Activated CD4-positive, alpha-beta T cell treated with anti-CD3 and anti-CD28 coated beads, Interleukin-2, amount 50 U/mL, for 48 hours (primary cell): ENCODE measurements at places on chromosomes 3 and 15.

GRCh38 chr3:49634736-49635135 lies 39.4 kb upstream of the APEH start:
- no peak for DNase-seq

DNA sequence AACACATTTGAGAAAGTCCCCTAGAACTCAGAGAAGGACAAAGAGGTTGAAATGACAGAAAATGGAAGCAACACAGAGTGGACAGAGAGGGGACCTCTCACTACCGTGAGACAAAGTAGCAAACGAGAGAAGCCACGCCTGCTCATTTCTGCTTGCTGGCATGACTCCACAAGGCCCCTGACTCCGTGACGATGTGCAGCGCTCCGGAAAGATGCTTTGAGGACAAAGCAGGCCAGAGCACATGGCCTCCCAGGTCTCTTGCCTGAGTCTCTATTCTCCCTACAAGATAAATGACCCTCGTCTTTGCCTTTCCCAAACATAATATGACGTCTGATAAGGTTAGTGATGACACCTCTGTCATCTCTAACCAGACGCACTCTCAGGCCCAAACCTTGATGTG lies 63.8 kb upstream of the CTSH start:
- DNase-seq, result no peak

DNA sequence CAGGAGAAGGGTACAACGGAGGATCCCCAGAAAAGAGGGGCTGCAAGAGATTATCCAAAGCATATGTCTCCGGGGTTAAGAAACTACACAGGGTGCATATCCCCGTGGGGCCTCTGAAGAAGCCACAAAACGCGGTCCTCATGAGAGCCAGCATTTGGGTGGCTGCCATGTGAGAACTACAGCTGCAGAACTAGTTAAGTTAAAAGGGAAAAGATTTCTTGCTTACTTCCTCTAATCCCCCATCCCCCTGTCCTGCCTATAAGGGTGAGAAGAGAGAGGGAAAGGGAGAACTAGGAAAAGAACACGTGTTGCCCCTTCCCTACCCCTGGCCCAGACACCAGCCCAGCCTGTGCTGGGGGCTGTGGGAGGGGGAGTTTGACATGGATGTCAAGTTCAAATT lies 70.4 kb upstream of the PCSK6 start:
- DNase-seq, result no peak

DNA sequence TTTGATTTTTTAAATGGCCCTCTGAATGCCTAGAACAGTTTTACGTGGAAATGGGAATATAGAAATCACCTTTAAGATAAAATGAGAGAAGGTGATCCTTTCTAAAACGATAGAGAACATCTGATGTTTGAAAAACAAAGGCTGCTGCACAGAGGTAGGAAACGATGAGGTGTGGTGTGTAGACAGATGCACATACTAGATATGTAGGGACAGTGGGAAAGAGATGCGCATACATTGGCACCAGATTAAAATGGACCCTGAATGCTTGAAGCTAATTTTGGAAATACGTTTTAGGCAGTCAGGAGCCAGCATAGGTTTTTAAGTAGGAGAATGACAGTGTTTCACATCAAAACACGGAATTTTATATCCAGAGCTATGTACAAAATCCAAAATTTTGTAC lies 29.0 kb downstream of the MAP6D1 start:
- no peak for DNase-seq

DNA sequence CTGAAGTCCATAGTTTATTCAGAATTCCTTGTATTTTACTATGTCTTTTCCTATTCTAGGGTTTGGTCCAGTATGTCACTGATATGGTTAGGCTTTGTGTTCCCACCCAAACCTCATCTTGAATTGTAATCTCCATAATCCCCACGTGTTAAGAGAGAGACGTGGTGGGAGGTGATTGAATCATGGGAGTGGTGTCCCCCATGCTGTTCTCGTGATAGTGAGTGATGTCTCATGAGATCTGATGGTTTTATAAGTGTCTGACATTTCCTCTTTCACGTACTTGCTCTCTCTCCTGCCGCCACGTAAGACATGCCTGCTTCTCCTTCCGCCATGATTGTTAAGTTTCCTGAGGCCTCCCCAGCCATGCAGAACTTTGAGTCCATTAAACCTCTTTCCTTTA lies 6.6 kb upstream of the TEX9 start:
- no peak for DNase-seq

- no peak for DNase-seq
Measured at GRCh38 chr3:152380043-152380442, 111.3 kb downstream of the MBNL1 start.

DNA sequence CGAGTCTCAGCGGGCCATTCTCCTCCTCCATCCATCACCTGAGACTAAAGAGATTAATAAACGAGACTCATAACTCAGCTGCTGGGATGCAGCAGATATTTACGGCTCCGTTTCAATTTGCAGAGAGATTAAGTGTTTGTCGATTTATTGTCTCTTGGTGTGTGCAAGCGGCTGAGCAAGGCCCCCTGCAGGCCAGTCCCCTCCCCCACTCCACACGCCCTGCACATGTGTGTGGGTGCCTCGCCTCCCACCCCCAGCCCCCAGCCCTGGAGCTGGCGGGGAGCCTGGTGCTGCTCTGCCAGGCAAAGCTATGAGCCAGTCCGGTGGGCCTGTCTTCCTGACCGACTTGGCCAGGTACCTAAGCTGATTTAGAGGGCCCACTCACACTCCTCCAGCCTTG lies 63.0 kb downstream of the CYP11A1 start:
- no peak for DNase-seq

GRCh38 chr3:98782824-98783500 lies 19.8 kb downstream of the ST3GAL6 start:
- DNase-seq, result no peak

DNA sequence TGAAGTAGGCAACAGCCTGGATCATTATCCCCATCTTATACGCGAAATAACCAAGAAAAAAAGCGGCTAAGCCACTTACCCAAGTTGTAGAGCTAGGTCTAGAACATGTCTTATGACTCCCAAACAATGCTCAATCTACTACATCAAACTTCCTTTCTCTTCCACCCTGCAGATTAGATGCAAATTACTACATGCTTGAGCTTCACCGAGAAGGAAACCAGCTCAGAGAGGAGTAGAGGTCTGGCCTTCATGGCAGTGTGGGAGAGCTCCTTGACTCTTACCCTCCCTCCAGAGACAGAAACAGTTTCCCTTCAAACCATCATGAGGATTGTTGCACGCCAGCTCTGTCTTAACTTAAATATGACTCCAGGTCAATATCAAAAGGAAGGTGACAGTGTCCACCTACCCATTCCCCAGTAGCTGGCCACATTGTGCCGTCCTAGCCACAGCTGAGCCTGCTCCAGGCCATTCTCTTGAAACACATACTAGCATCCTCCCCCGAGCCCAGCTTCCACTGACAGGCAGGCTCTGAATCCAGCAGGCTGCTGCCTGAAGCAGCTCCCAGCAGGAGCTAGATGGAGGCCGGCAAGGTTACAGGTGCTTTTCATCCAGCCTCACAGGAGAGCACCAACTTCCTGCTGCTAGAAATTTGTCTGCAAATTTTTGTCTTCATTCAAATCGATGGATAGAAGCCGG lies 56.8 kb downstream of the CPN2 start:
- DNase-seq, result no peak

DNA sequence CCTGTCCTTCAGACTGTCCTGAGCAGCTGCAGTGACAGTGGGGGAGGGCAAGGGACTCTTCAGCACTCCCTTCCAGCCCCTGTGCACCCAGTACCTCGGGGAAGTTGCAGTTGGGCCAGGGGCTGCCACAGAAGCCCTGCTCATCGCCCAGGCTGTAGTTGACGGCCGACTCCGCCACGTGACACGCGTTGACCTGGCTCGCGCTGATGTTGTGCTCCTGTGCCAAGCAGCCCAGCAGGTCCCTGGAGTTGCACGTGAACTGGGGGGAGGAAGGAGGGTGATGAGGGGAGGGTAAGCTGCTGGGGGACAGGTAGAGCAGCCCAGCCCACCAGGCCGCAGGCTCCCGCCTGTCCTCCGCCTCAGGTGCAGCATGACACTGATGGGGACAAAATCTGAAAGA lies 101.2 kb downstream of the SEC22A start:
- DNase-seq, result no peak

GRCh38 chr3:125651244-125651643 lies 55.9 kb upstream of the OSBPL11 start:
- DNase-seq, result no peak

- no peak for DNase-seq
Measured at GRCh38 chr3:127014536-127015281, 31.8 kb downstream of the PLXNA1 start.

DNA sequence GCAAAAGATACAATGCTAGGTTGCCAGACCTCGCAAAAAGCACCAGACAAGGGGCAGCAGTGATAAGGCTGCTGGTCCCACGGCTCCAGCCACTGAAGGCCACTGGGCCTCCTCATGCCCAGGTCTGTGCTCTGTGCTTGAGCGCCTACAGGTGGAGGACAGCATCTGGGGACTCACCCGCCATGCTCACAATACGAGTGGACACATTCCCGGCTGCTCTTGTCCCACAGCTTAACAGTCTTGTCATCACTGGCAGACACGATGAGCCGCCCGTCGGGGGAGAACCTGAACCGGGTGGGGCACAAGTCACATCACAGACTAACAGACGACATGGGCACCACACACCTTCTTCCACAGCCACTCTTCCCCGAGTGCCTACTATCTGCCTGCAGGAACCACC lies 7.4 kb downstream of the POC1A start:
- DNase-seq, result no peak

GRCh38 chr3:58521917-58522631 lies 14.9 kb downstream of the ACOX2 start:
- no peak for DNase-seq

DNA sequence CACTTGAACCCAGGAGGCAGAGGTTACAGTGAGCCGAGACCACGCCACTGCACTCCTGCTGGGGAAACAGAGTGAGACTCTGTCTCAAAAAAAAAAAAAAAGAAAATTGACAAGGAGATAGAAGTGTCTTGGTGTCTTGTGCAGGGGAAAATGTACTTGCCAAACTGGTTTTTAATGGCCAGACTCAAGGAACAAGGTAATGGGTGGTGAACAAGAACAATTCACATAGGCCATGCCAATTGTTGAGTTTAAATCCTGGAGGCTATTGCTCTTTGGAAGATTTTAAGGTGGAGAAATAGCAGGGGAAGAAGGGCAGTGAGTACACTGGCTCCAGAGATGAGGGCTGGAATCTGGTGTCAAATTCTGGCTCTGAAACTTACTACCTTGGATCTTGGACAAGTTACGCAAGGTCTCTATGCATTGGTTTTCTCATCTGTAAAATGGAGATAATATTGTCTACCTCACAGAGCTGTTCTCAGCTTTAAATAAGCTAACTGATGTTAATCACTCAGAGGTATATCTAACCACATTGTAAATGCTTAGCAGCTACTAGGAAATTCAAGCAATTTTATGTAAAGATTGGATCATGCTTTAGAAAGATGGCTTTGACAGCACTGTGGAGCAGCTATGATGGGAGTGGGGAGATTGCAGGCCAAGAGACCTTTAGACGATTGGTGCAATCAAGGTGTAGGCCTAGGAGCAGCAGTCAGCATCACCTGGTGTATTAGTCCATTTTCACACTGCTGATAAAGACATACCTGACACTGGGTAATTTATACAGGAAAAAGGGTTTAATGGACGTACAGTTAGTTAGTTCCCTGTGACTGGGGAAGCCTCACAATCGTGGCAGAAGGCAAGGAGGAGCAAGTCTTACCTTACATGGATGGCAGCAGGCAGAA lies 78.3 kb downstream of the B3GALNT1 start:
- DNase-seq, result no peak

- no peak for DNase-seq
Measured at GRCh38 chr15:65885668-65886218, 16.5 kb downstream of the RAB11A start.

DNA sequence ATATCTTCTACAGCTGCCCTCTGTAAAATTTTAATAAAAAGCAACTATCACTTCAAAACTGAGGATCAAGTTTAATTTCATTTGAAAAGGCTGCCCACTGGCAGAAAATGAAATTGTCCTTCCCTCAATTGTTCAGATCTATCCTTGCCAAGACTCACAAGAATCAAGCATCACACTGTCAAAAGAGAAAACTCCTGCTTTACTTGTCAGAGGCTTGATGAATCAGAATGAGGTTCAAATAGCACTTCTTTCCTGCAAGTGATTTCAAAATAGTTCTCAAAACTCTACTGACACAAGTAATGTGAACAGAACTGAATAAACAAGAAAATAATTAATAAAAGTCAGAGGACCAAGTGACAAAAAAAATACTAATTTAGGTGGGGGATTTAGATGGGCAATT lies 70.6 kb downstream of the GOLIM4 start:
- no peak for DNase-seq

DNA sequence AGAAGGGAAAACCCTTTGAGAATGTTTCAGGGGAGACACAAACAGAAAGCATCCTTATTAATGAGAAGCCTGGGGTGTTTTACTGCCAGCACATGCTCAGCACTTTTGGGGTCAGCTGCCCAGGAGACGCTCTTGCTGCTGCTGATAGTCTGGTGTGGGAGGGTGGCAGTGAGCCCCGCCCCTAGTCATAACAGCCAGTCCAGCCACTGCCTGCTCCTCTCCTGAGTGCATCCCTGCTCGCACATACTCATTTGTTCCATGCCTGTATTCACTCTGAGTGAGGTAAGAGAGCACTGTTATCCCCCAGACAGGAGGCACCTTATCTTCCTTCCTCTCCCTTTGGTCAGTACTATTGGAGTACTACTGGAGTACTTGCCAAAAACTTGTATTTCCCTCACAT lies 101.3 kb downstream of the ETFA start:
- DNase-seq, result no peak

DNA sequence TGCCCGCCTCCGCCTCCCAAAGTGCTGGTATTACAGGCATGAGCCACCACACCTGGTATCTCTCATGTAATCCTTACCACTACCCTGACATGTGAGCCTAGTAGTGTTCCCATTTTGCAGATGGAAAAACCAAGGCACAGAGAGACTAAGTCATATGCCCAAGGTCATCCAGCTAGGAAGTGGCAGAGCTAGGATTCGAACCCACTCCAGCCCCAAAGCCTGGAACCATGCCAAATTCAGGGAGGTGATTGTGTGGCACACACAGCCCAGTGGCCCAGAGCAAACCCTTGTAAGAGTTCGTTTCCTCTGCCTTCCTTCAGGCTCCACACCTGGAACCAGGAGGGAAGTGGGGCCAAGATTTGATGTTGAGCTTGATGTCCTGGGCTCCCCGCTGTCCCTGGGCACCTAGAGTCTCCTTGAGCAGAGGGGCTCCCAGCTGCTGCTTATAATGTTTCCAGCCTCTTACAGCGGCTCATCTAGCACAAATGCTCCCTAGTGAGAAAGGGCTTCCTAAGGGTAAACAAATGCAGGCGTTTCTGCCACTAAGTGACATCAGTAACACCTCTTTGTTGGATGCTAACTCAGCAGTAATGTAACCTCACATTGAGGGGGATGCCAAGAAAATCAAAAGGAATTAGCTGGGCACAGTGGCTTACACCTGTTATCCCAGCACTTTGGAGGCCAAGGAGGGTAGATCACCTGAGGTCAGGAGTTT lies 3.6 kb downstream of the HAPLN3 start:
- DNase-seq, result no peak

DNA sequence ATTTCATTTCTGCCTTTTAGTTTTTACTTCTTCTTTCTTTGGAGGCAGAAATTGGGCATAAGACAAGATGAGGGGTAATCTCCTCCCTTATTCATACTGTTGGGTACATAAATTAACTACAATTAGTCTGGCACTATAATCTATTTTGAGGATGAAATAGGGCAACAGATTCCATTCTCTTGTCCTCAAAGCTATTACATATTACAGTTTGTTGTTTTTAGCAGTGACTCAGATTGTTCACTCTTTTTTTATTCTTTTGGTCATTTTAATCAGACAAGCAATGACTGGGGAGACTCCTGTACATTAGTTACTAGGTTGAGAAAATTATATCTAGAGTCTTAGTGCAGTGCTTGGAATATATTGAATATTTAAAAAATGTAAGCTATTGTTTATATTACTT lies 556.0 kb downstream of the OTOL1 start:
- DNase-seq, result no peak

- no peak for DNase-seq
Measured at GRCh38 chr3:54036543-54036942, 85.8 kb upstream of the CACNA2D3 start.
